ENCODE measurements at places on chromosomes 6 and 20.
A peak's percentile ranks its signal among the peaks of the same experiment; 100 is the strongest.

DNA sequence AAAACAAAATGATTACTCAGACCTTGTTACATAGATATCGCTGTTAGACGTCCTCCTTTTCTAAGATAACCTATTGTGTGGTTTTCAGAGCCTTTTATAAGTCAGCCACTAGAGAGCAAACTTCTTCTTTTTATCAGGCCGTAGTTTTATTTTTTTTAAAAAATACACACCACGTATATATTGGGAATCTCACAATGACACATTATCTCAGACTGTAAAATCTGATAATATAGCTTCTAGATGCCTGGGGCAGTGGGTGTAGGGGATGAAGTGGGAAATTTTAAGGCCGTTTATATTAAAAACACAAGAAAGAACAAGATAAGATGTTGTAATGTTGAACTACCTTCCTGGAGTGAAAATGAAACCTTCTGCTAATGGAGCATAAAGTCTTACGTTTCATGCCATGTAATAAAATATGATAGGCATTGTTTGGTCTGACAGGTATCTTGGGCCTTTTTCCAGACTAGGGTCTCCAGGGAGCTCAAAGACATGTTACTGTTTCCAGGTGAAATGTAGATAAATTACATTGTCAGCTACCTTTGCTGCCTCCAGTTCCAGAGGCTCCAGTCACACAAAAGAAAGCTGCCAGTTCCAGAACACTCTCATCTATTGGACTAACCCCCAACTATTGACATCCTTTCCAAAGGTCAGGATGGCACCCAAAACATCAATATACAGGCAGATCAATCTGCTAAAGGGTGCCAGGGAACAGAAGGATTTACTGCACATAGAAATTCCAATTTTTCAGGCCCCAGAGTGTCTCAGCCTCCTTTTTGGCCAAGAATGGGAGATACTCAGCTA is 130.2 kb upstream of the AKIRIN2 start:
- no peak for DNase-seq

DNA sequence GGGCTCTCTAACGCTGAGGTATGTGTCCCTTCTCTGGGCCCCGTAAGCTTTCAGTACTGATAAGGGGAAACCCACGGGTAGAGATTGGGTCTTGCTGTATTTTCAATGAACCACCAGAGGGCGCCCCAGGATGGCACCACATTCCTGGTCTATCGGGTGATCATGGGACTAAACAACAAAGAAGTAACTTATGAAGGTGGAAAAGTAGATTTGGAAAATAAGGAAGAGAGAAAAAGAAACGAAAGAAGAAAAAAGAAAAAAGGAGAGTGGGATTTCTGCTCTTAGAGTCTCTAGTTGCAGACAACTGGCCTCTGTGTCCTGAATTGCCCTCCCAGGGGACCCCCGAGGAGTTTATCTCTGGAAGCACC is 93.8 kb downstream of the GMPR start:
- DNase-seq, result peak; percentile 61

DNA sequence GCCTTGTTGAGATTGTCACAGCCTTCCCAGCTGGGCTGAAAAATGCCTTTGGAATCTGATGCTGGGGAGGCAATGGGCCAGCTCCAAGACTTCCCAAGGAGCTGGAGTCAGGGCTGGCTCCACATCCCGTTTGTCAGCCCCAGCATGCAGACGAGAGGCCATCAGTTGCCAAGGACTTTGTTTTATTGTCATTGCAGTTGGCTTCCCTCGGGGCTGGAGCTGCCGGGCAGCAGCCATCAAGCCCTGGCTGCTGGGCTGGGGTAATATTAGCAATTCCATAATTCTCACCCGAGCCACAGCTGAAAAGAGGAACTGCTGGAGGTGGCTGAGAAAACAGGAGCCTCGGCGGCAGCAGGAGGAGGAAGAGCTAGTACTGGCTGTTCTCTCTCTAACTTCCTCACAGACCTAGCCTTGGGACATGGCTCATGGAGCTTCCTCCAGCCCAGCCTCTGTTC is 182.5 kb downstream of the CDC5L start:
- DNase-seq, result no peak

- no peak for DNase-seq
Measured at GRCh38 chr20:45016089-45016671, 49.9 kb downstream of the STK4 start.

DNA sequence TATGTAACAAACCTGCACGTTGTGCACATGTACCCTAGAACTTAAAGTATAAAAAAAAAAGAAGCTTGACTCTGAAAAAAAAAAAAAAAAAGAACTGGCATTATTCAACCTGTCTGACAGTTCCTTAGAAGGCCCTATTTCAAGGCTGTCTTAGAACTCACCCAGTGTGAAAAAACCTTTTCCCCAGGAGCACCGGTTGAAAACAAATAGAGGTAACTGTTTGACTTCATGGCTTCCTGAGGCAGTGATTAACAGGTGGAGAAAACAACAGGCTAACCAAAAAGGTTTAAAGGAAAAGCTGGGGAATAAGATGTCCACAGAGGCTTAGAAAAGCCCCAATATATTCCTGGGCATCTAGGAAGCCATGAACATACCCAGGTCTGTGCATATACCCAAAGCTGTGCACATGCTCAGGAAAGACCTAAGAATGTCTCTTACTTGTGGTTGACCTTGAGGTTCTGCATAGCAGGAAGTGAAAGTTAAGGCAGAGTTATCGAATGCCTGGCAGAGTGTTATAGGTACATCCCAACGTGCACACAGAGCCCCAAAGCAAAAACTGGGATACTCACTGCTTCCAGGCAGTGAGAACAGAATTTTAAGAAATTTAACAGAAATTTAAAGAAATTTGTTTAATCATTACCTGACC is 7.0 kb downstream of the UQCC1 start:
- DNase-seq, result no peak

GRCh38 chr20:57835074-57835452 is 125.2 kb upstream of the PMEPA1 start:
- no peak for DNase-seq

- no peak for DNase-seq
Measured at GRCh38 chr6:127381384-127381783, 38.0 kb upstream of the ECHDC1 start.

GRCh38 chr6:109508166-109508860 is 25.3 kb upstream of the ZBTB24 start:
- no peak for DNase-seq

DNA sequence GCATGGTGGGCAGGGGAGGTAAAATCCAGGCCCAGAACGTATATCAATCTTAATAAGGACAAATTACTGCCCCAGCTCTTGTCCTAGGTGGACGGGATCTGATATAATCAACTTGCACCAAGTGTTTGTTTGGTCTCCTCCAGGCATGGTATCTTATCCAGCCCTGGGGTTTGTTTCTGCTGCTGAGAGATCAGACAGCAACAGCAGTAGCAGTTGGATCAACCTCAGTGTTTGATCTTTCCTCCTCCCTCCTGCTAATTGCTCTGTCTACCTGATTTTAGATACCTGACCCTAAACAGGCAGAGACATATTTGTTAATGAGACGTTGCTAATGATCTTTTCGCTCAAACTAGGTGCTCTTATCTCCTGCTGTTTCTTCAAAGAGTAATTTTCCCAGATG is 100.4 kb upstream of the BACH2 start:
- DNase-seq, result no peak

GRCh38 chr6:126873351-126873750 is 245.1 kb upstream of the RSPO3 start:
- DNase-seq, result no peak

- DNase-seq, result no peak
Measured at GRCh38 chr20:34491226-34491931, 24.8 kb upstream of the DYNLRB1 start.

DNA sequence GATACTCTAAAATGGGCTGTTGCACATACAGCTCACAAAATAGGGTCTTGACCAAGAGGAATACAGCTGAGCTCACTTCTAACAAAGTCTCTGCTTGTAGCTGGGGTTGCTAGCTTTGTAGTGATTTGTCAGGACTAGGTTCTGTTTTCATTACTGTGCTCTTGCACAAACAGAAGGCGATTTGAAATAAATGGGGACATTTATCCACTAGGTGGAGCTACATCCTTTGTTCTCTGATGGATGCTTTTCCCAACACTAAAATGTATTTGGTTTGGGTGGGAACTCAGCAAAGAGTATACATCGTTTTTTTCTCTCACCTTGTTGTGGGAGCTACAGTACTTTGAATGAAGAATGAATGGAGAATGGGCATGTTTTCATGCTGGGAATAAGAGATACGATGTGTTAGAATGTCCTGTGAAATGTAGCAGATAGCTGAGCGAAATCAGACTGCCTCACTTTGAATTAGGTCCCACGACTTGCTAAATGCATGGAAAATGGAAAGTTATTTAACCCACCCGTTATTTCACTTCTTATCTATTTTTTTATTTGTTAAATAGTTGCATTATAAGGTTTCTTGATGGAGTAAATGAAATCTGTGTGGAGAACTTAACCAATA is 494.7 kb upstream of the MAP3K7 start:
- no peak for DNase-seq

- no peak for DNase-seq
Measured at GRCh38 chr20:43516251-43516824, 8.8 kb downstream of the L3MBTL1 start.

- no peak for DNase-seq
Measured at GRCh38 chr20:60202046-60202445, 243.8 kb downstream of the CDH26 start.

Data from activated T-helper 1 cell treated with Interleukin-2 at 50 U/mL for 16 hours (primary cell).